GM18507 (cell line): ENCODE measurements at places on chromosomes 16 and 17.

- DNase-seq = no peak
Measured at GRCh38 chr17:3723188-3723555, 531 bp upstream of the HASPIN start.

DNA sequence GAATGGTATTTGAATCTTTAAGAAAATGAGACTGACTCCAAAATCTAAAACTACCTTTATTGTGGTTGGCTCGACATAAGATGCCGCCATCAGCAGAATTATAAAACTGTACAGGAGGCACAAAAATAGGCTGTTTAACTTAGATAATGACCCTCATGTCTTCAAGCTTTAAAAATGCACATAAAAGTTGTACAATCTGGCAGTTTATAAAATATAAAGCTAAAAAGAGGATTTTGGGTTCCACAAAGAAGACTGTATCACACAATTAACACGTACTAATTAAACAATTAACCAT is 18.6 kb upstream of the ICAM2 start:
- DNase-seq = no peak

DNA sequence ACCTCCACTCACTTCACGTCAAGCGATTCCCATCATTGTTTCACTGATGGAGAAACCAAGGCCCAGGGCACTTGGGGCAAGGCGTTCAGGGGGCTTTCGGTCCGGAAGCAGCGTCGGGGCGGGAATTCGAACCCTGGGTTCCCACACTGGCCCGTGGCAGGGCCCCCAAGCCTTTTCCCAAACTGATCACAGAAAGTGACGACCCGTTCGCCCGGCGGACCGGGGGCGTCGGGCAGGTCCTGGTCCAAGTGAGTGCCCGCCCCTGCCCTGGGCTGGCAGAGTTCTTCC is 856 bp upstream of the MON1B start:
- no peak for DNase-seq

GRCh38 chr17:37826497-37827430 is 81.9 kb upstream of the HNF1B start:
- DNase-seq = no peak

DNA sequence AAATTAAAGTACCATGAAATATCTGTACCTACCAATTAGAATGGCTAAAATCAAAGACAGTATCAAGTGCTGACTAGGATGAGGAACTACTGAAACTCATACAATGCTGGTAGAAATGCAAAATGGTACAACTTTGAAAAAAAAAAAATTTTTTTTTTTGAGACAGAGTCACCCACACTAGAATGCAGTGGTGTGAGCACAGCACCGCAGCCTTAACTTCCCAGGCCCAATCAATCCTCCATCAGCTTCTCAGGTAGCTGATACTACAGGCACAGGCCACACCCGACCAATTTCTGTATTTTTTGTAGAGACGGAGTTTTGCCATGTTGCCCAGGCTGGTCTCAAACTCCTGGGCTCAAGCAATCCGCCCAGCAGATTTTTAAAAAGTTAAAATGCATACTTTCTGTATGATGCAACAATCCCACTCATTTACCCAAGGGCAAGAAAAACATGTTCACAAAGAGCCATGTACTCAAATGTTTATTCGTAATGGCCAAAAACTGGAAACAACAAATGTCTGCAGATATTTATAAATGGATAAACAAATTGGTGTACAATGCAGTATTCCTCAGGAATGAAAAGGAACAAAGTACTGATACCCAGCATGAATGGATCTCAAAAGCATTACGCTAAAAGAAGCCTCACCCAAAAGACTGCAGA is 8.7 kb downstream of the SMURF2 start:
- DNase-seq = no peak

DNA sequence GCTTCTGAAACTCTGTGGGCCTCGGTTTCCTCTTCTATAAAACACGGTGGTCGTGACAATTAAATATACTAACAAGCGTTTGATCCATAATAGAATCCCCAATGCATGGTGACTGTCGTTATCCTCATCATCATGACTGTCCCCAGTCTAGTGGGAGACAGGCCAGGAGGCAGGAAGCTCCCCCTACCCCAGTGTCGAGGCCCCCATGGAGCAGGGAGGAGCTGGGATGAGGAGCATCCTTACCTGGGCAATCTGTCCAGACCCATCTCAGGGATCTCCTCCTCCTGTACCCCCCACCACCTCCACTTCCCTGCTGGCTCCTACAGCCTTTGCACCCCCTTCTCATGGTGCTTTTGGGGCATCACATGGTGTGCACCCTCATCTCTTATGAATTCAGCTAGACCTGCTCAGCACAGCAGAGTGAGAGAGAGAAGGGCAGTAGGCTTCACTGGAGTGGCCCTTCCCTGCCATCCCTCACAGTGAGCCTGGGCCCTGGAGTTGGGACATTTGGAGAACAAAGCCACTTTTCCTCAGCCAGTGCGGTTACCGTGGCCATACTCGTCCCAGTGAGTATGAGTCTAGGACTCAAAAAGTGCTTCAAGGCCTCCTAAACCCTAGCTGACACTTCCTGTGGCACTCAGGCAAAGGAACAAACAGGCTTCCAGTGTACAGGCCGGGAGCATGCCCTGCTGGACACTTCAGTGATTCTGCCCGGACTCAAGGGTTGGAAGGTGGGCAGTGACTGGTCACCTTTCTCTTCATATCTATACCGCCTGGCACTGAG is 148.6 kb downstream of the CLEC16A start:
- DNase-seq = no peak
